Mammary epithelial cell (primary cell): ENCODE measurements at places on chromosomes 4 and X. TPM values are rescaled to one million over a fixed set of nuclear protein-coding genes. Genes with fewer than 3 reads are reported as not detected.

DNA sequence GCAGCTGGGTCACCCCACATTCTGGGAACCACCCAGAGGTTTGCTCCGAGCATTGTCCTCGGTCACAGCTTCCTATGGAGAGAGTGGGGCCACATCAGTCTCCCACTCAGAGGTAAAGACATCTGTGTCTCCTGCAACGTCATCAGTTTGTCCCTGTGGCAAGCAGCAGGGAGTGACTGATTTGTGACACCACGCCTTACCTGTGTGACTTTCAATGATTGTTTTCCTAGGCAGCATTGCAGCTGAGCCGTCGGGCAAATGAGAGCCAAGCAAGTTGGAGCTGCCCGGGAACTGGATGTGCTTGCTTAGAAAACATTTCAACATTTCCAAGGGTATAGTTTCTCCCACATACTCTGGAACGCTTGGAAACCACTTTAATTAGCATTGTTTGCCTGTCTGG is 29.7 kb upstream of the HELT start:
- DNase-seq = no peak

DNA sequence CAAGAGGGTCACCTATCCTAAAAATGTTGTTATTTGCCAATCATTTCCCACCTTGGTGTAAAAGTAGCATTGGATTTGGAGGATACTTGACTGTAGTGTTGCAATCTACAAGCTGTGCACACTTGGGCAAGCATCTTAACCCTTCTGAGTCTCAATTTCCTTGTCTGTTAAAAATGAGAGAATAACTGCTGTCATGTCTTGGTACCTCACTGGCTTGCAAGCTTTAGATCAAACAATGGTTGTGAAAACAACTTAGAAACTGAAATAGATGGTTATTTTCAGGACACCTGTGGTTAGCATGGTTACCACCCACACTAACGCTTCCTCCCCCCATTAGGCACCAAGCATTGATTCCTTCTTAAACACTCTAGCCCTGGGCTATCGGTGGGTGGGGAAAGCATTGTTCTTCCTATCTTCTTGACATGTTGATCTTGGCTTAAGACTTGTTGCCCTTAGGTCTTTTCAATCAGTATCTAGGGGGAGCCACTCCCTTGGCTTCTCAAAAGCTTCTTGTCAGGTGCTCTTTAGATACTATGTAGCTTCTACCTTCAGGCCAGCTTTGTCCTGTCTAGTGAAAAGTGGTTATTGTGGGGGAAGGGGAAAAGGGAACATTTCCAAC is 10.6 kb upstream of the AMOT start:
- DNase-seq = peak; percentile 4

GRCh38 chr4:139978692-139979091 is 175.3 kb downstream of the MAML3 start:
- DNase-seq = no peak

DNA sequence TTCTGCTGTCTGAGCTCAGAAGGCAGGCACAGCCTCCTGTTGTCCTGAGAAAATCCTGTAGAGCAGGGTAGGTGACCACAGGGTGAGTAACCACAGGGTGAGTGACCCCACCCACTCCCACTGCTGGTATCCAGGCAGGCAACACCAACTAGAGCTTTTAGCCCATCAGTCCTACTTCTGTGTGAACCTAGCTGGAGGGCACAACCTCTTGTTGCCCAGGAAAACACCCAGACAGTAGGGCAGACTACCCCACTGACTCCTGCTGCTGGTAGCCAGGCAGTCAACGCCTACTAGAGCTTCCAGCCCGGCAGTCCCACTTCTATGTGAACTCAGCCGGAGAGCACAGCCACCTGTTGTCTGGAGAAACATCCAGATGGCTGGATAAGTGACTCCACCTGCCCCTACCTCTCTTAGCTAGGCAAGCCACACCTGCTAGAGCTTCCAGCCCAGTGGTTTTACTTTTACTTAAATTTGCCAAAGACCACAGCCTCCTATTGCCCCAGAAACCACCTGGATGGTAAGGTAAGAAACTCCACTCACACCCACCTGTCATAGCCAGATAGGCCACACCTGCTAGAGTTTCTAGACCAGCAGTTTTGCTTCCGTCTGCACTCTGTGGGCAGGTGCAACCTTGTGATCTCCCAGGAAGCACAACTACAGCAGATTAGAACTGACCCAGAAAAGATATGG is 371.6 kb downstream of the INPP4B start:
- DNase-seq = peak; percentile 95

DNA sequence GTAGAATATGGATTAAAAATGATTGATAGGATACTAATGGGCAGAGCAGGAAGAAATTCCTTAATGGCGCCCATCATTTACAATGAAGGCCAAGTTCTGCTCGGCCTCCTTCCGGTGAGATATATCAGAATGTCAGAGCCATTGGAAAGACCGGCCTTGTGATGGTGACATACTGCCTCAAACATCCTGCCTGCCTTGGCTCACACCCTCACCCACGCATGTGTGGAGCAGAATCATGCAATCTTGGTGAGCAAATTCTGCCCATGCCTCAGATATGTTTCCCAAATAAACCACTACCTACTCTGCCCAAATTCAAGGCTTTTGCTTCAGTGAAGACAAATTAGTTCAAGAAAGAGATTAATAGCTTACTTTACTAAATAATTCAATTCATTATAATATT is 163.3 kb downstream of the MID1 start:
- no peak for DNase-seq

DNA sequence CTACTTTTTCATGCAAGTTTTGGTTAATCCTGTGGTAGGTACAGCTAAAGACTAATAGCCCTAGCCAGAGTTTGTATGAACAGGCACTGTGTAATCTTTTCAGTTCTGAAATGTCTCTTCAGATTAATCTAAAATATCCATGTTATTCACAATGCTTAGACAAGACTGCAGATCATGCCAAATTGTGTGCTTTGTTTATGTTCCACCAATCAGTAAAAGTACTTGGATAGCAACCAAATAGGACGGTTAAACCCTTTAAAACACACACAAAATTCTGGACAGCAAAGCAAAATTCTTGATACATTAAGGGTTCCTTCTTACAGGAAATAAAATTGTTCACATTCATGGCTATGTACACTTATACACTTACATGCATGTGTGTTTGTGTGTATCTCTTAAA is 139.1 kb downstream of the KLHL13 start:
- DNase-seq = no peak

MAGEE1 gene
- total RNA-seq = 1.8 and 4.8 TPM in 2 replicates

GRCh38 chr4:110514889-110515479 is 39.0 kb downstream of the ENPEP start:
- DNase-seq = peak; percentile 16

GRCh38 chr4:98903963-98904362 is 25.0 kb downstream of the EIF4E start:
- DNase-seq = no peak
